ENCODE measurements at places on chromosomes 2 and 18.

DNA sequence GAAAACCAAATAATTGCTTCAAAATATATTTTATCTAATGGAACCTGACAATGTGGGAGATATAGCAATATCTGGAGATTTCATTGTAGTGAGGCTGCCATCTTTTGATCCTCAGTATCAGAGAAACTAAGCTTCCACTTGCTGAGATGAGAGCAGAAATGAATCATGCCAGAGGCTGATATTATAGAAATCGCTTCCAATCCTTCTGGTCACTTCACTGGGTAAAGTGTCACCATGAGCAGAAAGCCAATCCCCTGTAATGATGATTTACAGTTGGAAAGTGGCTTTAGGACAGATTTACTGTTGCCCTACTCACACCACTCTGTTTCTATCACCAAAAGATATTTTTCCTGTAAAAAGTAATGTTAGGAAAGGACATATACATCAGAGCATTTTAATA is 365.0 kb upstream of the VRK2 start:
- no peak for DNase-seq

DNA sequence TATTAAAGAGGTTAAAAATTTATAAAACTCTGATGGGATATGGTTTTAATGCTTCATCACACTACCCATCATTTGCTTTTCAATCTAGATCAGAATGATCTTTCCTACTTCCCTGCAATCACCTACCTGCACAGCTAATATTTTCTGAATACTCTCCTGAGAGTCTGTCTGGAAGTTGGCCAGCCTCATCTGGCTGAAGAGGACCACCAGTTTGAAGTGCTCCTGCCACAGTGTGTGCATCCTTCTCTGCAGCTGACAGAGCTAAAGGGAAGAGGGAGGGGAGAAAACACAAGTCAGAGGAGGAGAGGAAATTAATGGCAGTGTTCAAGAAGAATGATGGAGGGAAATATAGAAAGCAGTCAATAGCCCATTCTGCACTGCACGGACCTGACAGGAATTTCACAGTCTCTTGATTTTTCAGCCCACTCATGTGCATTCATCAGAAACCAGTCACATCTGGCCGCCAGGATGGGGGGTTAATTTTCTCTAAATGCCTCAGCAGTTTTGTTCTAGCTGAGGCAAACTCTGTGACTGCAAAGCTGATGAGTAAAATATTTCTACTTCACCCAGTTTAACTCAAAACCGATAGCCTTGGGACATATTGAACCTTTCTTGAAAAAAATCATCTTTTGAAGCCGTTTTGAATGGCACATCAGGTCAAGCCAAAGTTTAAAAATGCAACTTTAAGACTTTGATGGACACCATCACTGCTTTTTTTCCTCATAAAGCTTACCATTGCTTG is 201.8 kb upstream of the KLHL14 start:
- no peak for DNase-seq

- no peak for DNase-seq
Observed at GRCh38 chr2:186130748-186131641, 355.1 kb upstream of the ZC3H15 start.

DNA sequence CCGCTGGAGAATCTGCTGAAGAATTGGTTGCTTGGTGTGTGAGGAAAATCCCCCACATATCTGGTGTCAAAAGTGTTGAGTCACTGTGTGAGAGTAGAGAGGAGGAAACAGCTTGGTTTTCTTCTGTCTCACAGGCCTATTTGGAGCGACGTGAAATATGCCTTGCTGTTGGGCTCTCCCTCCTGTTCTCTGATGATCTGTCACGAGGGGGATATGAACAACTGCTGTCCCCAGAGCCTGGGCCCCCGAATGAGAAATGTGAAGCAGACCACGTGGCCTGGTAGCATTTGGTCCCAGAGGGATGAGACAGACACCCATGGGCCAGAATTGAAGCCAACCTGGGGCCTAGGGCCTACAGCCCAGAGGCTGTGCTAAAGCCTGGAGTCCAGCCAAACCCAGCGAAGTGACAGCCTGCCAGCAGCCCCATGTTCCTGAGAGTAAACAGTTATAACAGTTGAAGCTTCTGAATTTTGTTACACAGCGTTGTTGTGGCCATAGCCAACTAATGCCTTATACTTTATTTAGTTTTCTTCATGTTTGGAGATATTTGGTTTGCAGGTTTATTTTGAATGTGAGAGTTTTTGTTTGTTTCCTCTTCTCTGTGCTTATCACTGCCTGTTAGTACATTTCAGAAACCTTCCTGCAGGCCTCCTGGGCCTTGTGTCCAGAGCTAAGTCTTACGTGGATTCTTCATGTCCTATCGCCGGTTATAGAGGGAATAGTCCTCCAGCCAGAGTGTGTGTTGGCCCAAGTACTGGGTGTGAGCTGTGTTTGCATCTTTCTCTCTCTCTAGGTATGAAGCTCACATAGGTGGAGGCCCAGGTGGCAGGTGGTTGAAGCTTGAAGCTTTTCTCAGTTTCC is 18.7 kb upstream of the COLEC12 start:
- DNase-seq: peak; percentile 68

- no peak for DNase-seq
Observed at GRCh38 chr18:73043611-73044010, 175.8 kb upstream of the NETO1 start.

DNA sequence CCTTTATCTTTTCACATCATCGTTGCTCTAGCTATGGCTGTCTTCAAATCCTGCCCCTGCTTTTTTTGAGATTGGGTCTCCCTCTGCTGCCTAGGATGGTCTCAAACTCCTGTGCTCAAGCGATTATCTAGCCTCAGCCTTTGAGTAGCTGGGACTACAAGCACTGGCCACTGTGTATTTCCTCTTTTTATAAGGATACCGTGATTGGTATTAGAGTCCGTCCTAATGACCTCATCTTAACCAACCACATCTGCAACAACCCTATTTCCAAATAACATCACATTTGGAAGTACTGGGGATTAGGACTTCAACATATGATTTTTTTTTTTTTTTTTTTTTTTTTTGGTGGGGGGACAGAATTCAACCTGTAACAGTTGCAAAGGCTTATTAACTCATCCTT is 9.1 kb downstream of the RESP18 start:
- no peak for DNase-seq

- no peak for DNase-seq
Observed at GRCh38 chr18:75035928-75036327, 173.0 kb downstream of the PTGR3 start.

GRCh38 chr2:168650781-168651180 is 151.7 kb upstream of the NOSTRIN start:
- DNase-seq: no peak

GRCh38 chr2:219570194-219570923 is 980 bp downstream of the OBSL1 start:
- no peak for DNase-seq

- DNase-seq: no peak
Observed at GRCh38 chr2:222296911-222297599, 1.7 kb downstream of the PAX3 start.

DNA sequence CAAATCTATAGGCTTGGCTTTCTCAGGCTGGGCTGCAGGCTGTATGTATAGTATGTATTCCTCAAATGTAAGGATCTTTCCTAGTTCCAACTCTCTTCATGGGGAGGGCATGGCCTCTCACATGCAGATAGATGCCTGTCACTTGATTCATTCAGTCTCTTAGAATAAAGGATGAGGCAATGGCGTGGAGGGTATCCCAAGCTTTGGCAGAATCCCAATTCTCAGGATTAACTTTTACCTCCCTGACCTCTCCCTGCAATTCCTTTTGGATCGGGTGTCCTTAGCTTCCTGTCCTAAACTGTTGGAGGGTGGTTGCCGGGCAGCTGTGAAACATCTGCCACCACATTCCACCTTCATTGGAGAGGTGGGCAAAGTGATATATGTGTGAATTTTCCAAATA is 80.3 kb downstream of the INSIG2 start:
- no peak for DNase-seq

DNA sequence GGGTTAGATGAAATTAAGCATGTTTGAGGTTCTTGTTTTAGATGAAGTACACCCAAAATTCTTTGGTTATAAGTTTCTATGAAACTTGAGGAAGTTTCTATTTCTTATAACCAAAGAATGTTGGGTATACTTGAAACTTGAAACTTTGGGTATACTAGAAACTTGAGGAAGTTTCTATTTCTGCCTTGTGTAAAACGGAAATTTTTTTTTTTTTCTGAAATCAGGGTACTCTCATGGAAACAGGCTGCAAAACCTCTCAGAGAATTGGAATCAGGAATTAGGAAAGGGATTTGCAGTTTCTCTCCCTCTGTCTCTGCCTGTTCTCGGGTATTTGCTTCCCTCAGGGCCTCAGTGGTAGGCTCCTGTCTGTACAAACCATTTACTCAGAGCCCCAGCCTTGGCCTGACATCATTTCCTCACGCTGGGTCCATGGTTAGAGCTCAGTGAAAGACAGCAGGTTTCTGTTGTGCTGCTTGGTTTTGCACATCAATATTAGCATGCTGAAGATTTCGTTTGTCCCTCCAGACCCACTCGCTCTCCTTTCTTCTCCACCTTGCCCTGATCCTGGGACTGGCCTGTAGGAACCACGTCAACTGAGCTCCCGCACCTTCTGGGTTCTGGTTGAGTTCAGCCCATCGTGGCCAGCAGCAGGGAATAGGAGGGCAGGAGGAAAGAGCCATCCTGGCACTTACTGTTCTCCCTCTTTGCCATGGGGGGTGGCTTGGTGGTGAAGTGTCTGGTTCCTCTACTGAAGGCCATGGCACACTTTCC is 106.4 kb downstream of the POLR1A start:
- peak; percentile 70 for DNase-seq

- DNase-seq: no peak
Observed at GRCh38 chr2:127422559-127423477, 4.6 kb downstream of the PROC start.

- no peak for DNase-seq
Observed at GRCh38 chr2:85785871-85786270, 32.1 kb downstream of the ATOH8 start.

DNA sequence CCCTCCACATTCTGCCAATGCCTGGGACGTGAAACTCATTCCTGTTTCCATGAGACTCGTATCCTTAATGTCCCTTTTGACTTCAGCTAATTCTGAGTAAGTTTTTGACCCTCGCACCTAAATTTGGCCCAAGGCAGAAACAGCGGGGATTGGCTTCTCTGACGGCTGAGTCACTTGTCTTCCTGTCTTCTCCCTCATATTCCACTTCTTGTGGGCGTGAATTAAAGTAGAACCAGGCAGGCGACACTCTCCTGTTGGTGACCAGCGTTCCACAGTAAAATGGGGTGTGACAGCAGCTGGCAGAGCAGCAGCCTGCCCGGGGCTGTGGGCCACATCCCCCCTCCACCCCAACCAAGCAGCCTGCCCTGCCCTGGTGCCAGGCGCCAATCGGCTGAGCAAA is 15.5 kb downstream of the TTC32 start:
- no peak for DNase-seq

DNA sequence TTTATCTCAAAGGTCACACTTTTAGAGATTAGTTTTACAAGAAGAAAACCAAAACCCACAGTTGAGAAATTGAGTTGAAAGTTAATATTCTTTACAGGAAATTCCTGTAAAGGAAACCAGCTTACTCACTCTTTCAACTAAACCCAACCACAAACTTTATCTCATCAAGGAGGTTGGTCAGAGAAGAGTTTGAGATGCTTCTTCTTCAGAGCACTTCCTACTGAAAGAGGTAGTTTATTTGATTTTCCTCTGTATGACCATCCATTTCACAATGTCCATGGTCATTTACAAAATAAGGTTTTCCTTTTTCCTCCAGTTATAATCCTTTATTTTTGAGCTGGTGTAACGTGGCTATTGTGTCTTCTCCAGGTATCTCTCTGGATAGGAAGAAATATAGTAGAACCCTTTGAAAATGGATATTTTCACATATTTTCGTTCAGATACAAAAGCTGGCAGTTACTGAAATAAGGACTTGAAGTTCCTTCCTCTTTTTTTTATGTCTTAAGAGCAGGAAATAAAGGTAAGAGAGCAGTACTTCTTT is 4.5 kb upstream of the IL18RAP start:
- no peak for DNase-seq

DNA sequence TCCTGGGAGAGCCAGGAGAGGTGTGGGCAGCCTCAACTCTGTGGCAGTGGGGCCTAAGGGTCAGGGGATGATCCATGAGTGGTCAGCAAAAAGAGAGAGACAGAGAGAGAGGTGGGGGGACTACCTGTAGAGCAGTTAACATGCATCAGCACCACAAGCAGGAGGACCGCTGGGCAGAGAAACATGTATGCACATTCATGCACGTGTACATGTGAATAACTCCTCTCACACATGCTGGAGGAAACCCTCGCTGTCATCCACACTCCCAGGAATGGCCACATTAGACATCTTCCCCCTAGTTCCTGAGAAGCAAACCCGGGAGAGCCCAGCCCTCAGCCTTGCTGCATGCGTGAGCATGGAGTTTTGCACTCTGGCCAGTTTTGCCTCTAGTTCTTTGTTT is 166.1 kb downstream of the SMAD7 start:
- DNase-seq: no peak

- DNase-seq: no peak
Observed at GRCh38 chr2:195480121-195480520, 176.9 kb upstream of the SLC39A10 start.

DNA sequence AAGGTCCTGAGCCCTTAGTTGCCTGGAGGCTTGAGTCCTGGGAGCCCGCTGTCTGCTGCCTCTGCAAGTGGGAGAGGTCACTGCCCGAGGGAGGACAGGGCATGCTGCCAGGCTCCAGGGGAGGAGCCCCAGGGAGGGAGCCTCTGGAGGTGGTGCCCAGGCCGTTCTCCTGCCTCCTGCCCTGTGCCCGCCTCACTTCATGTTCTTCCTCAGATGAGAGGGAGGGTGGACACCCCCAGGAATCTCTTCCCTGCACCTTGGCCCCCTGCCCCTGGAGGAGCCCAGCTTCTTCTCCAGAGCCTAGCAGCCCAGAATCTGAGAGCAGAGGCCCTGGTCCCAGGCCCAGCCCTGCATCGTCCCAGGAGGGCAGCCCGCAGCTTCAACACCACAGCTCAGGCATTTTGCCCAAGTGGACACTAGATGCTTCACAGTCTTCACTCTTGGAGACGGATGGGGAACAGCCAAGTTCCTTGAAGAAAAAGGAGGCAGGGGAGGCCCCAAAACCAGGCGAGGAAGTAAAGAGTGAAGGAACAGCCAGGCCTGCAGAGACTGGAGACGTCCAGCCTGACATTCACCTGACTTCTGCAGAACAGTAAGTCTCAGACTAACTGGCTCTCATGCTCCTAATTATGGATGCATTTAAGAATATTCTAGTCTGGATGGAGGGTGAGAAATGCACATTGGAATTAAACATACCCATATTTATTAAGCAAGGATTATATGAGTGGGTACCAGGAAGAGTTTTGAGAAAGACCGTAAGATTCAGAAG is 12.1 kb downstream of the PSD4 start:
- DNase-seq: no peak

Data from GM10248 (cell line).